ENCODE measurements at places on chromosomes 6 and 20. TPM values are rescaled to one million over a fixed set of nuclear protein-coding genes. Genes with fewer than 3 reads are reported as not detected.

Gene PDE10A
- 25.5 TPM for total RNA-seq

Gene DCDC2
- 2.5 TPM for total RNA-seq

Gene EBF4
- 2.3 TPM for total RNA-seq

Gene PPP1R16B
- total RNA-seq, result 0.14 TPM

Gene TMEM242
- total RNA-seq, result 6.8 TPM

Gene NHLRC1
- total RNA-seq, result 1.7 TPM

Gene CST7
- total RNA-seq, result not detected

Gene FARS2
- 10.0 TPM for total RNA-seq

Gene KCNK5
- total RNA-seq, result 1.3 TPM

Gene OTOR
- not detected for total RNA-seq

Gene OR2H2
- not detected for total RNA-seq

Gene TPD52L2
- 136 TPM for total RNA-seq

Gene BPIFB1
- total RNA-seq, result 0.08 TPM

Gene PPP1R18
- 41.7 TPM for total RNA-seq

Gene PLAGL1
- total RNA-seq, result 7.5 TPM

Gene PRKN
- total RNA-seq, result 0.16 TPM

Gene ASF1A
- 7.7 TPM for total RNA-seq

Gene ADTRP
- total RNA-seq, result not detected

Gene TP53TG5
- total RNA-seq, result not detected

Gene EYA2
- 2.2 TPM for total RNA-seq

Gene TBXT
- total RNA-seq, result not detected

Gene HLA-DRB1
- total RNA-seq, result not detected

Gene OVOL2
- total RNA-seq, result 0.19 TPM

Gene SOBP
- 1.3 TPM for total RNA-seq

Gene NR2E1
- not detected for total RNA-seq

Gene EYA4
- 10.0 TPM for total RNA-seq

Gene SLC29A1
- 49.8 TPM for total RNA-seq

Gene MEI4
- total RNA-seq, result not detected

Gene LY6G6C
- total RNA-seq, result not detected

Gene METTL24
- total RNA-seq, result not detected

Gene RSPH9
- 0.27 TPM for total RNA-seq

Gene EEF1A2
- 140 TPM for total RNA-seq

Gene SMLR1
- not detected for total RNA-seq

Gene ADIG
- total RNA-seq, result not detected

Gene CENPW
- total RNA-seq, result 43.8 TPM

Gene CEP57L1
- 6.3 TPM for total RNA-seq

Gene ELOVL2
- total RNA-seq, result 6.8 TPM

Gene FOXF2
- total RNA-seq, result 21.7 TPM

Gene OR2H1
- total RNA-seq, result not detected

Gene KIAA1755
- total RNA-seq, result 0.13 TPM

Gene MAN1A1
- 0.03 TPM for total RNA-seq

Gene SLPI
- 11.8 TPM for total RNA-seq

Gene FAM83B
- not detected for total RNA-seq

Gene BPI
- not detected for total RNA-seq

Gene CST2
- total RNA-seq, result 0.25 TPM

Gene SLC32A1
- total RNA-seq, result not detected

Gene AVP
- total RNA-seq, result not detected

Gene TREM2
- not detected for total RNA-seq

Gene TTK
- 18.9 TPM for total RNA-seq

Gene SYNCRIP
- total RNA-seq, result 141 TPM

Measured in A549 treated with GW870086 at 1 μM for 4 hours (cell line).